ENCODE measurements at places on chromosomes 7 and 10.

DNA sequence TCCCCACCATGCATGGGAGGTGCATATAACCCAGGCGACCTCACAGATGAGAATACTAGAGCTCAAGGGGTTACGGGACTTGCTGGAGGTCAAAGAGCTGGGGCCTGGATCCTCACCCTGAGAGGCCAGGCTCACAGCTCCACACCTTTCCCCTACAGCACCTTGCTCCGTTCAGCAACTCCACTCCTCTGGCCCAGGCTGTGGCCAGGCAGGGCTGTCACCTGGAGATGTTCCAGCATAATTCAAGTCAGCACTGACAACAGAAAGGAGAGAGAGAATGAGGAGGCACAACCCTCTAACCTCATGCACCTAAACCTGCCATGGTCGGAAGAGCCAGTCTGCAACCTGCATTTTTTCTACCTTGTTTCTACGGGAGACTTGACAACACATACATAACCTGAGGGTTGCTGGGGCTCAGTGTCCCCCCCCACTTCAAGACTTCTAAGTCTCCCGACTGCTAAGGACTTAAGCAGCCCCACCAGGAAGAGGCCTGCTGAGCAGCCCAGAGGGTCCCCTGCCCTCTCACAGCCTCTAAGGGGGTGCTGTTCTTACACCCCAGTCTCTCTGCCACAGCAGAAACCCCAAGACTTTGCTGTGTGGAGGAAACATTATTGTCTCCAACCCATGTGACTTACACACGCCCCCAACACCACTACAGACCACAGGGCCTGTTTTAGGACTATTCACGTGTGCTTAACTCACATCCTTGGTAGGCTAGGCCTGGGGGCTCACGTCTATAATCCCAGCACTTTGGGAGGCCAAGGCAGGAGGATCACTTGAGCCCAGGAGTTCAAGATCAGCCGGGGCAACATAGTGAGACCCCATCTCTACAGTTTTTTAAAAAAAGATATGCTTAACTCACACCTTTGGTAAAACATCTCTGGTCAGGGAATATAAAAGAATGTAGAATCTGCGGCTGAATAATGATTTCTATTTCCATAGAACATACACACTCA, 175.6 kb downstream of the FAM107B start:
- no peak for DNase-seq

DNA sequence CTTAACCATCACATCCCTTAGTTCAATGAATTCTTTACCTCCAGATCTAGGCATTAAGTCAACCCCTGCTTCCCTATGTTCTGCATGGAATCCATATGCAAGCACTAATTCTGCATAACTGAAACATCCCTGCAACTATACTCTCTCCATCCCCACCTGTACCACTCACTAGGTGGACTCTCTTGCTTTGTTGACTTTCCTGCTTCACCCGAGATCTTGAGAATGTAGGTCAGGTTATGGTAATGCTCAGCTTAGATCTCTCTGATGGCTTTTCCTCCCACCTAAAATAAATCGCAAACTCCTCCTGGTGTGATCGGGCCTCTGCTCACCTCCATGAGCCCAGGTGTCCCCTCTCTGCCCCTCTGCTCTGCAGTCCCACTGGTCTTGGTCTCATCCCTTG, 92.4 kb upstream of the ADAM12 start:
- no peak for DNase-seq

DNA sequence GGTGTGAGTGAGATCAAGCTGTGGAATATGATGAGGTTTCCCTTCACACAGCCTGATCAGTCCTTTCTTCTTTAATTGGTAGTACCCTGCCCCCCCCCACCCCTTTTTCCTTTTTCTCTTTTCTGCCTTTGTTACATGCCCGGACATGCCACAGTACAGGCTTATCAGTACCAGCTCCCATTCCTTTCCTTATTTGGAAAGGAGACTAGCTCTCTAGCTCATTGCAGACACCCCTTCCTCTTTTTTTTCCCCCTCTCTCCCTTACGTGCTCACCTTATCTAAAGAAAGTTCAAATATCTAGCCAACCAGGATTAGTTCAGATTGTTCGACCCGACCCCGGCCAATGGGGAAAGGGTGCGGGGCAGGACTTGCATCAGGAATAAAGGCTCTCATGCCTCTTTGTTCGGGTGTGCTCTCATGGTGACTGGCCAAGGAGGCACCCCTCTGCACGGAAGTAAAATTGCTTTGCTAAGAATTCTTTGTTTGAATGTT, 230.4 kb downstream of the ACTR3B start:
- DNase-seq = no peak

DNA sequence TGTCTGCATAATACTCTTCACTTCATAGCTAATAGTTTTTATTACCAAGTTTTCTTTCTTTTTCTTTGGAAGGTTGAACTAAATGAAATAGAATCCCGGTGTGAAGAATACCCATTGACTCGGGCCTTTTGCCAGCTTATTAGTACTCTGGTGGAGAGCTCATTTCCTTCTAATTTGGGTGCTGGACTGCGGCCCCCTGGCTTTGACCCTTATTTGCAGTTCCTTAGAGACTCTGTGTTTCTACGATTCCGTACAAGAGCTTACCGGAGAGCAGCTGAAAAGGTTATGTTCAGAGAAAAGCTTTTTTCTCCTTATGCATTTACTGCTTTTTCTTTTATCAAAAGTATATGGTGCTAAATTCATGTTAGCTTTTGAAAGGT, 40.2 kb downstream of the NUP205 start:
- DNase-seq = no peak

- no peak for DNase-seq
Observed at GRCh38 chr10:131670341-131670740, 230.5 kb upstream of the PPP2R2D start.

Measured in NCI-H2081 (cell line).